ENCODE measurements at places on chromosomes 6 and 20.

- DNase-seq: no peak
Observed at GRCh38 chr6:169558378-169558773, 143.5 kb downstream of the WDR27 start.

DNA sequence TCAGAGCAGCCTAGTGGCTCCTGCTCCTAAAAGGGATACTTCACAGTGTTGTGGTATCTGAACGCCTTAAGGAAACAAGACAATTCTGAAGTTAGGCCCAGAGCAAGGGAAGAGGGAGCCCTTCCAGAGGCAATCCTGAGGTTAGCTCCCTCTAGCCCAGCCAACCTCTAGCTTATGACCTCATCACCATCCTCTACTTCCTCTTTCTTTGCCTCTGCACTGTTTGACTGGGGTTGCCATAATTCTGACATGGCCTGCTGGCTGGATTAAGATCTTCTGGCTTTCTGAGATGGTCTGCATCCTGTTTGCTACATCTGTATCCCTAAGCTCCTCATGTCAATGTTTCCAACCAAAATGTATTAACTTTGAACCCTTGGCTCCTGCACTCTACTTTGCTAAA, 23.3 kb upstream of the BMP2 start:
- DNase-seq: no peak

DNA sequence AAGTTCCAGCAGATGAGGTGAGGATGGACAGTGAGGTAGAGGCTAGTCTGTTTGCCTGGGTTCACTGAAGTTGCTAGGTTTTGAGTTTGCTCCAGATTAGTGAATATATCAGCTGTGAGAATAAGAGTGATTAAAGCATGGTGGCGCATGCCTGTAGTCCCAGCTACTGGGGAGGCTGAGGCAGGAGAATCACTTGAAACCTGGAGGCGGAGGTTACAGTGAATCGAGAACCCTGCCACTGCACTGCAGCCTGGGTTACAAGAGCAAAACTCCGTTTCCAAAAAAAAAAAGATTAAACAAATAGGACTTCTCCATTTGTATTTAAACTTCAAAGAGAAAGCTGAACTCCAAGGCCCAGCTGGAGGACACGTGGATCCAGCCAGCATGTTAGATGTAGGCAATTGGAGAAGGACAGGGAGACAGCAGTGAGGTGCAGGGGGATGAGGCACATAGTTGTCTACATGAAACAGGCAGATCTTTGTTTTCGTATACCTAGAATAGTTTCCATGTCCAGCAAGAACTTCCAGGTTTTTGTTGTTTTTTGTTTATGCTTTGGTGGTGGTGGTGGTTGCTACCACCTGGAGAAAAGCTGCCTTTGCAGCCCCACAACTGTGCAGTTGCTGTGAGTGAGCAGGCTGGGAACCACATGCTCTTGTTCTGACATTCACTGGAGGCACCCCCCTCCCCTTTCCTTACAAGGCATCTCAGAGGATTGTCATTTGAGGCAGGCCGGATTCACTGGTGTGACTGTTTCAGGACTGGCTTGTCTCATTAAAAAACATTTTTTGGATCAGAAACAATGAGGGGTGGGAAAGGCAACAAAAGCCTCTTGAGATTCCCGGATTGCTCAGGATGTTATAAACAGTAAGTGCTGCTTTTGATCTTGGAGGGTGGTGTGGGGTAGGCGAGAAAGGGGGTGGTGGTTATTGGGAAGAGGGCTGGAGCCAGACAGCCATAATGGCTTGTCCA, 72.3 kb downstream of the JARID2 start:
- DNase-seq: no peak

DNA sequence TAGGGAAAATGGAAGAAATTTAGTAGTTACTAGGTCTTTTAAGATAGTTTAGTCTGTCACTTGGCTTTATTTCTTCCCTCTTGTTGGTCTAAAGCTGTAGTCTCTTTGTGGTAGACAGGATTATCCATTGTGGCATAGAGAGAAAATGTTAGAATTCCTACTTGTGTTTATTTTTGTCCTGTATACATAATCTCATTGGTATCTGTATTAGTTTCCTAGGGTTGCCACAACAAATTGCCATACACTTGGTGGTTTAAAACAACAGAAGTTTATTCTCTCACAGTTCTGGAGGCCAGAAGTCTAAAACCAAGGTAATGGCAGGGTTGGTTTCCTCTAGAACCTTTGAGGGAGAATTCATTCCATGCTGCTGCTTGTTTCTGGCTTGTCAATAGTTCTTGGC, 119.4 kb downstream of the ZFAND3 start:
- no peak for DNase-seq

DNA sequence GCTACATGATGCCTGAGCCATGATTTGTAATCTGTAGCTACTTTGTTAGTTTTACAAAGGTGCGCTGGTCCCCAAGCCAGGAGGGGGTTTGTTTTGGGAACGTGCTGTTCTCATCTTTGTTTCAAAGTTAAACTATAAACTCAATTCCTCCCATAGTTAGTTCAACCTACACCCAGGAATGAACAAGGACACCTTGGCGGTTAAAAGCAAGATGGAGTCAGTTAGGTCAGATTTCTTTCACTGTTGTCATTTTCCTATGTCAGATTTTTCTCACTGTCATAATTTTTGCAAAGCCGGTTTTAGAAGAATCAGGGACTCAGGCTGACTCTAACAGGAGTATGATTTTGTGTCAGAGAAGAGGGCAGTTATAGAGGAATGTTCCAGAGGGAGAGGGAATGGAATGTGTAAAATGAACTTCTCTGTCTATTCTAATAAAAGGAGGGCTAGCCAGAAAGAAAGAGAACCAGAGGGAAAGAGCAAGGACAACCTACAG, 2.3 kb upstream of the GMPR start:
- no peak for DNase-seq

Data from AG09319 (cell line).